Sciatic nerve (tissue), 2 donors: ENCODE measurements at places on chromosomes 12 and 14.

DNA sequence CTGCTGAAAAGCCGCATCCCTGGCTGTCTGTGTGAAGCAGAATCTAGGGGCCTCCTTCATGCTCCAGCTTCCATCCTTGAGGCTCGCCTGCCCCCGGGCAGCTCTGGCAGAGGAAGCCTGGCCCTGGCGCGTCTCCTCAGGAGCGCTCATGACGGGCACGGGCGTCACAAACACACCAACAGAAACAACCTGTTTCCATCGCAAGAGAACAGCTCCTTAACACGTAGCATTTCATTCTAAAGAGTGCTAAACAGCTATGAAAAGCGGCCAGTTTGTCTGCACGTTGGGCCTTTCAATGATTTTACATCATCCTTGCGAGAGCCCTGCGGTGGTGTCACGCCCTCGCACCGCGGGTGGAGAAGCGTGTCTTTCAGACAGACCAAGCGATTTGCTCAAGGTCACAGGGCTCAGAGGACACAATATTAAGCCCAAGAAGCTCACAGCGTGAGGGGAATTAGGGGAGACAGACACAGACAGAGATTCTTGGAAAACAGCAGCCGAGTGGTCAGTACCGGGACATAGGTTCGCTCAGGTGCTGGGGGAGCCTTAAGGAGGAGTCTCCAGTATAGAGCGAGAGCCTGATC lies 4.9 kb downstream of the ADGRD1 start:
- peak; percentile 56 for DNase-seq

- no peak for DNase-seq
These were observed 1145.2 kb downstream of the AACS start for GRCh38 chr12:126210448-126210847.

DNA sequence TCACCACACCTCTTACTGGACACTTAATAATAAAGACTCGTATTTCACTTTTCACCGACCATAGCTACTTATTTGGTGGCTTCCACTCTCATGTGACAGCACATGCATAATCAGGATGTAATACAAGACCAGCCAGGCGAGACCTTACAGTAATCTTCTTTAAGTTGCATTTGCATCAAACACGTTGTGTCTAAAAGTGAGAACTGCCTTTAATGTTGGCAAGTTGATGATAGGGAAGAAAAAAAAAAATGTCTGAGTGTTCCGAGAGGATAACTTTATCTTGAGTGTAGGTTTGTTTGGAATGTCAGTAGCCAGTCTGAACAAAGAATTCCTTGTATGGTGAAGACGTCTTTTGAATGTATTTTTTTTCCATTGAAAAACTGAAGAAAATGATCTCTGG lies 440.4 kb downstream of the ADAMTS20 start:
- DNase-seq: no peak

DNA sequence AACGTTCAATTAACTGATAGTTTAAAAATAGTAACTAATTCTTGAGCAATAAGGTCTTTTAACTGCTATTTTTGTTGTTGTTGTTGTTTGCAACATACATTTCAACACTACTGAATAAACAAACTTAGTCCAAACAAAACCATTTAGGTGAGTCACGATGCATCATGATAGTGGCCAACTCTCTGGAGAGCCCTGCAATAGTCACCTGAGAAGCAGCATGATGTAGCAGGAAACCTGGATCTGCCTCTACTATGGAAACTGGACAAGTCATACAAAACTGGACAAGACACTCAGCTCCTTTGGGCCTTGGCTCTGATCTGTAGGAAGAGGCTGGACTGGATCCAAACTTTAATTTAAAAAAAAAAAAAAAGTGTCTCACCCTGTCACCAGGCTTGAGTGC lies 117.3 kb downstream of the MED13L start:
- no peak for DNase-seq

- no peak for DNase-seq
These were observed 122.3 kb upstream of the RFLNA start for GRCh38 chr12:124172636-124173035.

GRCh38 chr14:32372154-32372553 lies 43.1 kb downstream of the AKAP6 start:
- no peak for DNase-seq

DNA sequence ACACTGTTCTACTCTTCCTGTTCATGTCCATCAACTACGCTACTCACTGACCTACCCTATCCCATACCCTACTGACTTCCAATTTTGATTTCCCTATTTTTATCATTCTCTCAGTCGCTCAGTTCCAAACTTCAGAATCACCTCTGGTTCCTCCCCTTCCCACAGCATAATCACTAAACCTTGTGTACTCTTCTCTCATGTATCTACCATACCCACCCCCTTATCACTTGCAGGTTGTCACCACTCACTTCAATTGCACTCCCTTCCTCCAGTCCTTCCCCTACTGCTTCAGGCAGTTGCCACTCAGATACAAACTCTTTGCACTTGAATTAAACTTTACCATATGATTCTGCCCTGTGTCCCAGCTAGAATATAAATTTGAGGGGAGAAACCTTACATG lies 6.3 kb downstream of the RACGAP1 start:
- no peak for DNase-seq
